ENCODE measurements at places on chromosomes 6 and 20. TPM values are rescaled to one million over a fixed set of nuclear protein-coding genes. Genes with fewer than 3 reads are reported as not detected.

- no peaks in the 10 kb centered on the region for H3K36me3 ChIP-seq
- no peak for DNase-seq
- no peaks in the 10 kb centered on the region for H3K27me3 ChIP-seq
- H3K27ac ChIP-seq = peak overlapping the region; percentile 18
- H3K4me3 ChIP-seq = no peak overlapping the region
Observed at GRCh38 chr6:105492706-105493673, 90.1 kb upstream of the PREP start.

GRCh38 chr6:33962246-33963027 is 158.6 kb upstream of the MLN start:
- no peaks in the 10 kb centered on the region for H3K4me1 ChIP-seq
- no peaks in the 10 kb centered on the region for H3K36me3 ChIP-seq
- no peak for DNase-seq
- H3K27ac ChIP-seq = no peak overlapping the region

DNA sequence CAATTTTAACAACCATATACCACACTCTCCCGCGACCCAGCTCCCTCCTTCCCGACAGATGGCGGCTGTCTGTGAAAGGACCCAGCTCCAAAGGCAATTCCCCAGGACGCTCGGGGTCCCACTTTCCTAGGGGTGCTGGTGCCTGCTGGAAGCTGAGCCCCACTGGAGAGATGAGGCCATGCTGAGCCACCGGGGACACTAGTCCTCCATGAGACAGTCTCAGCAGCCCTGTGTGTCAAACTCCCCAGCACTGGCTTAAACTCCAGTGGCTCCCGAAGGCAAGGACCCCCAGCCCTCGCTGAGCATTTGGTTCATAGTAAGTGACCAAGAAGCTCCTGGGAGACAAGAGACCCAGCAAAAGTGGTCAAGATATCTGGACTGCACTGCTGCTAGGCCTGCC is 52.1 kb downstream of the SLC2A10 start:
- H3K4me1 ChIP-seq = peaks cover 5% of the 10 kb centered on the region
- H3K27ac ChIP-seq = no peak overlapping the region
- no peaks in the 10 kb centered on the region for H3K27me3 ChIP-seq
- no peaks in the 10 kb centered on the region for H3K36me3 ChIP-seq

GRCh38 chr6:20719980-20720379 is 185.7 kb downstream of the CDKAL1 start:
- no peaks in the 10 kb centered on the region for H3K27me3 ChIP-seq
- no peak overlapping the region for H3K27ac ChIP-seq
- H3K4me1 ChIP-seq = peaks cover 29% of the 10 kb centered on the region

DNA sequence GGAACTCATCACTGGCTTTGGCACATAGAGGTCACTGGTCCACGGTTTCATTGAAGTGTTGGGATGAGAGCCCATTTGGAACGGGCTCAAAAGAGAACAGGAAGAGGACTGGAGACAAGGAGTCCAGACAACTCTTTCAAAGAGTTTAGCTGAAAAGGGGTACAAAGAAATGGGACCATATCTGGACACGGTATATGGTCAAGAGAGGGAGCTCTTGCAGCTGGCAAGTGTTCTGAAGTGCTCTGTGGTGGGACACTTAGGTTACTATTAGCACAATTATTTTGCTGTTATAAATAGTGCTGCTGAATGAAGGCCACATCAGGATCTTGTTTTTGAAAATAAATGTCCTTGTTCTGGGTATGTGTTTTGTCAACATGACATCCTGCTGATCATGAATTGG is 4.6 kb downstream of the SGK2 start:
- H3K4me1 ChIP-seq = no peaks in the 10 kb centered on the region
- H3K4me3 ChIP-seq = no peak overlapping the region
- no peak for DNase-seq

The SEC63 gene
- 47.1 TPM for total RNA-seq

The ECT2L gene
- 8.7 TPM for total RNA-seq
